ENCODE measurements at places on chromosomes 5 and 9.
A peak's percentile ranks its signal among the peaks of the same experiment; 100 is the strongest.

- peak overlapping the region; percentile 50 for H3K27ac ChIP-seq
- peaks cover 24% of the 10 kb centered on the region for H3K4me1 ChIP-seq
- H3K36me3 ChIP-seq = peaks cover 2% of the 10 kb centered on the region
- no peak for DNase-seq
- H3K27me3 ChIP-seq = no peaks in the 10 kb centered on the region
These were observed 61.7 kb downstream of the SPEF2 start for GRCh38 chr5:35679357-35679756.

GRCh38 chr9:106816524-106816923 lies 46.4 kb upstream of the ZNF462 start:
- no peak overlapping the region for H3K4me3 ChIP-seq
- no peak for DNase-seq
- H3K36me3 ChIP-seq = no peaks in the 10 kb centered on the region
- H3K4me1 ChIP-seq = no peaks in the 10 kb centered on the region

DNA sequence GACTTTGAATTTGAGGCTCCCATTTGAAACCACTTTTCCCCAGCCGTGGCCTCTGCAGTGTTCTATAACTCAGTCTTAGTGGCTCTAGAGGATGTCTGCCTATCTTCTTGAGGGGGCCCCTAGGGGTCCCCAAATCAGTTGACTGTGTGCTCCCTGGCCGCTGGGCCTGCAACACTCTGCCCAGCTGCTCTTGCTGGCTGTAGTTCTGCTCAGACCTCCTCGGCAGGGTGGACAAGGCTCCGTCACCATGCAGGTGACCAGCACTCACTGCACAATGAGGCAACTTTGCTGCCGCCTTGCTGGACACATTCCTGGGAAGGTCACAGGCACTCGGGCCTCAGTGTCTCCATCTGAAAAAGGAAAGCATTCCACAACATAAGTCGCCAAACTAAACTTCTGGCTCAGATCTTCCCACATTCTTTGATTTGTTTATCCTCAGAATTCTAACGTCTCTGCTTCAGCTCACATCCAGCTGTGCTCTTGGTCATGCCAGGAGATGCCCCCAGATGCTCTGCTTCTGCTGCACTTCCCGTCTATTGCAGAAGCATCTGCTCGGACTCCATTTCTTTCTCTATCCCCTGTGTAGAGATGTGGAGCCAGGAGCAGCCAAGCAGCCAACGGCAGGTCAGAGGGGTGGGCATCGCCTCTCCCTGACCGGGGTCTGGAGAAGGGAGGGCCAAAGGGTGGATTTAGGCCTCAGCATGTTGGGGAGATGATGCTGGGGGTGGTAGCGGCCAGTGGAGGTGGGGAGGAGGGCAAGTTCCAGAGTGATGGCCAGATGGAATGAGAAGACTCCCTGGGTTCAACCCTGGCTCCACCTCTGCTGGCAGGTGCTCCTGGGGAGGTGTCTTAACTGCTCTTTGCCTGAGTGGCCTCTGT lies 133.6 kb downstream of the MVB12B start:
- H3K36me3 ChIP-seq = peaks cover 5% of the 10 kb centered on the region
- DNase-seq = no peak
- H3K4me1 ChIP-seq = peaks cover 6% of the 10 kb centered on the region
- H3K4me3 ChIP-seq = no peak overlapping the region

- peaks cover 19% of the 10 kb centered on the region for H3K4me1 ChIP-seq
- no peaks in the 10 kb centered on the region for H3K36me3 ChIP-seq
- no peak overlapping the region for H3K27ac ChIP-seq
- no peak overlapping the region for H3K4me3 ChIP-seq
- no peak for DNase-seq
These were observed 123.6 kb upstream of the ZNF608 start for GRCh38 chr5:124870070-124870469.

GRCh38 chr9:22105005-22105722 lies 96.1 kb upstream of the CDKN2B start:
- peaks cover 52% of the 10 kb centered on the region for H3K4me1 ChIP-seq
- H3K4me3 ChIP-seq = no peak overlapping the region
- peaks cover 4% of the 10 kb centered on the region for H3K27me3 ChIP-seq
- H3K36me3 ChIP-seq = peaks cover 28% of the 10 kb centered on the region
- no peak for DNase-seq
- H3K27ac ChIP-seq = peak overlapping the region; percentile 4

DNA sequence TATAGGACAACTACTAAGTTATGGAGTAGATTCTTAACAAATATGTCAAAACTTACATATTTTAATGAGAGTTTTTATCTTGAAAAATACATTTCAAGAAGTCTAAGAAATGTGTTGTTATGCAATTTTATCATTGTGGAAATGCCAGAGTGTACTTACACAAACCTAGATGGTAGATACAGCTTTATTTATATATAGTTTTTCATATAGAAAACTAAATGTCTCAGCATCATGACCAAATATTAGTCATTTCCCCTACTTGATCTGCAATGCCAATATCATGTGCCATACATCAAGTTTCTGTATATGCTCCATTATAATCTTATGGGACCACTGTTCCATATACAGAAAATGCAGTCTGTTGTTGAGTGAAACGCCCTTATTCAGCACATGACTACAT lies 28.7 kb downstream of the CAST start:
- H3K36me3 ChIP-seq = peaks cover 11% of the 10 kb centered on the region
- peaks cover 2% of the 10 kb centered on the region for H3K4me1 ChIP-seq
- H3K4me3 ChIP-seq = no peak overlapping the region
- no peak for DNase-seq
- no peaks in the 10 kb centered on the region for H3K27me3 ChIP-seq

DNA sequence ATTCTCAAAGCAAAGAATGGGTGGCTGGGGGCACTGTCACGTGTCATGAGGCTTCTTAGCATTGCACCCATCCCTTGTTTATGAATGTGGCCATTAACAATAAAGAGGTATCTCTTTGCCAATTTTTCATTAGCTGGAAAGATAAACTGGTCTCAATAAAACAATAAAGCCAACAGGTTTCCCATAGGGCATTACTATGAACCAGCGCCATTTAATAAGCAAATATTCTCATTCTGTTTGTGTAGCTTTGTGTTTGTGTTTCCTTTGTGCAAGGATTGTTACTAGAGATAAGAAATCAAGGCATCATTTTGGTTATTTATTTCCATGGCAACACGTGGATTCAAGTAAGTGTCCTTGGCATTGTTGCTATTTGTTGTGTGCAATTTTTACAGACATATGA lies 37.6 kb upstream of the CAST start:
- no peak for DNase-seq
- no peak overlapping the region for H3K27ac ChIP-seq
- H3K27me3 ChIP-seq = peaks cover 16% of the 10 kb centered on the region
- no peaks in the 10 kb centered on the region for H3K36me3 ChIP-seq
- H3K4me1 ChIP-seq = peaks cover 6% of the 10 kb centered on the region

- peaks cover 49% of the 10 kb centered on the region for H3K4me1 ChIP-seq
- H3K27ac ChIP-seq = peak overlapping the region; percentile 64
- peak overlapping the region; percentile 90 for H3K4me3 ChIP-seq
These were observed 158.8 kb downstream of the C9orf152 start for GRCh38 chr9:110048976-110049698.

- no peaks in the 10 kb centered on the region for H3K36me3 ChIP-seq
- H3K4me1 ChIP-seq = peaks cover 2% of the 10 kb centered on the region
- no peak for DNase-seq
- H3K27ac ChIP-seq = no peak overlapping the region
These were observed 48.3 kb downstream of the BOD1 start for GRCh38 chr5:173568128-173568527.

GRCh38 chr9:88748566-88749261 lies 213.7 kb downstream of the NXNL2 start:
- H3K4me1 ChIP-seq = no peaks in the 10 kb centered on the region
- DNase-seq = no peak
- H3K27ac ChIP-seq = no peak overlapping the region
- no peak overlapping the region for H3K4me3 ChIP-seq
- H3K36me3 ChIP-seq = no peaks in the 10 kb centered on the region

GRCh38 chr5:157167214-157167621 lies 1.2 kb upstream of the GARIN3 start:
- H3K36me3 ChIP-seq = peaks cover 10% of the 10 kb centered on the region
- H3K4me3 ChIP-seq = peak overlapping the region; percentile 69
- H3K27ac ChIP-seq = peak overlapping the region; percentile 85
- DNase-seq = peak; percentile 26

- no peaks in the 10 kb centered on the region for H3K4me1 ChIP-seq
- H3K4me3 ChIP-seq = no peak overlapping the region
- no peak for DNase-seq
- H3K27me3 ChIP-seq = no peaks in the 10 kb centered on the region
These were observed 105.3 kb upstream of the SPATA31D4 start for GRCh38 chr9:81822967-81823366.

DNA sequence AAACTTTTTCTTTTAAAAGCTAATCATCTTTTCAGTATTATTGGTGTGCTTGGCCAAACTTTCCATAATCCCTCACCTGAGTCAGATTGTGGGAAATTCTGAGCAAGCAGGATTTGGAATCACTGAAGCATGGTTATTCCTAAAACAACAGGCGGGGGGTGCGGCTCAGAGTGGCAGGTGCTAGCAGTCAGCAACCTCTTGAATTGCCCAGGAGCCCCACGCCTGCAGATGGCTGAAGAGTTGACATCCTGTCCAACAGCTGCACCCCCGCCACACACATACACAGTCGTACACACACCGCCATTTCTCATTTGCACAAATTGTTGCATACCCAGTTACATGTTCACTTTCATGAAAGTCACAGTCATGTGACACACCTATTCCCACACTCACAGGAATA lies 96.6 kb downstream of the LHX2 start:
- peaks cover 2% of the 10 kb centered on the region for H3K27me3 ChIP-seq
- no peaks in the 10 kb centered on the region for H3K36me3 ChIP-seq
- H3K4me1 ChIP-seq = peaks cover 3% of the 10 kb centered on the region
- no peak overlapping the region for H3K4me3 ChIP-seq
- no peak for DNase-seq
- no peak overlapping the region for H3K27ac ChIP-seq

- no peaks in the 10 kb centered on the region for H3K4me1 ChIP-seq
- peaks cover 10% of the 10 kb centered on the region for H3K27me3 ChIP-seq
- no peak overlapping the region for H3K27ac ChIP-seq
- H3K36me3 ChIP-seq = no peaks in the 10 kb centered on the region
These were observed 90.3 kb downstream of the ARHGEF28 start for GRCh38 chr5:73716284-73716808.

DNA sequence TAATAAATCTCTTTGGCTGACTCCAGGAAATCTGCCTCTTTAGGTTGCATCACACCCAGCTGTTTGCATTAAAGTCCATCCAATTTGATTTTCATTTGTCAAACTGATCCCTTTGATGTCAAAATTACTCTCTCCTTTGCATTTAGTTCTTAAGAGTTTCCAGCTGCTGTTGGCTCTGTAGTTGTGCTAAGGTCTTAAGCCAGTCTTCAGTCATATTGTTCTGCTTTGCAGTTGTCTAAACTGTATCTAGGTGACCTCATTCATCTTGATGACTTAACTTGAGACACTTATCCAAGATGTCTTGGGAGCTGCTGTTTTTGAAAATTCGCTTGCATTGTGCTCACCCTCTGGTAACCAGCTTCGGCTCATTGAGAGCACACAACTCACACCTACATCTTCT lies 386.9 kb upstream of the TLE4 start:
- DNase-seq = no peak
- no peaks in the 10 kb centered on the region for H3K4me1 ChIP-seq
- H3K4me3 ChIP-seq = no peak overlapping the region
- no peaks in the 10 kb centered on the region for H3K36me3 ChIP-seq

Measured in activated CD8-positive, alpha-beta T cell treated with anti-CD3 and anti-CD28 coated beads, Interleukin-2, amount 10 ng/mL, durations not matched to agents 7 days and 5 days (primary cell).